ENCODE measurements at places on chromosomes 6 and 20.

DNA sequence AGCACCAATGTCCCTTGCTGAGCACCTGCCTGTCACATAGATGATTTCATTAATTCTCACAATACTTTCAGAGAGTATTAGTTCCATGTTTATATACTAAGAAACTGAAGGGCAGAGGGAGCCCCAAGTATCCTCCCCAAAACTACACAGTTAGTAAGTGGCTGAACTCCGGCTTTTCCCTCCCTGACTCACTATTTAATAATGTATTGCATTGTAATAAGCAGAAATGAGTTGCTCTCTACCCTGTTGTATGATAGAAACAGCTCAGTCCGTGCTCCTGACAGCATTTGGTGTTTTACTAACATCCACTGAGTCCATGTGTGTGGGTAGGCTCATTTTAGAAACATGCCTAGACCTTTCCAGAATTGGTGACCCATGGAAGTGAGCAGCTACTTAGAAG is 76.8 kb downstream of the OLIG3 start:
- DNase-seq = no peak

DNA sequence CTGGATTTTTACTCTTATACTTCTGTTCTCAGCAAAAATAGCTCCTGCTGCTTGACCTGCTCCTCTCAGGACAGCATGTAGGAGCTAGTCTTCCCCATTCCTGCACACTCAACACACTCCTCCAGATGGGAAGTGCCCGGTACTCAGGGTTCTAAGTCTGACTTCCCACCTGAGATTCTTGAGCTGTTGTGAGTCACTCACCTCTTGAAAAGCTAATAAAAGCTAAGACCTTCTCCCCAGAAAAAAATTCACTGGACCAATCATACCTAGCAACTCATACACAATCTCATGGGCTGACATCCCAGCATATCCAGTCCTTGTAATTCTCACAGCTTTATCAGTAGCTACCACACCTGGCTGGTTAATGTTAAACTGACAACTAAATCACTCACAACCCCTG is 53.5 kb downstream of the TRPC4AP start:
- no peak for DNase-seq

GRCh38 chr6:160331753-160332152 is 16.4 kb upstream of the SLC22A3 start:
- no peak for DNase-seq

- DNase-seq = no peak
Observed at GRCh38 chr6:166446146-166446545, 63.4 kb upstream of the MPC1 start.

DNA sequence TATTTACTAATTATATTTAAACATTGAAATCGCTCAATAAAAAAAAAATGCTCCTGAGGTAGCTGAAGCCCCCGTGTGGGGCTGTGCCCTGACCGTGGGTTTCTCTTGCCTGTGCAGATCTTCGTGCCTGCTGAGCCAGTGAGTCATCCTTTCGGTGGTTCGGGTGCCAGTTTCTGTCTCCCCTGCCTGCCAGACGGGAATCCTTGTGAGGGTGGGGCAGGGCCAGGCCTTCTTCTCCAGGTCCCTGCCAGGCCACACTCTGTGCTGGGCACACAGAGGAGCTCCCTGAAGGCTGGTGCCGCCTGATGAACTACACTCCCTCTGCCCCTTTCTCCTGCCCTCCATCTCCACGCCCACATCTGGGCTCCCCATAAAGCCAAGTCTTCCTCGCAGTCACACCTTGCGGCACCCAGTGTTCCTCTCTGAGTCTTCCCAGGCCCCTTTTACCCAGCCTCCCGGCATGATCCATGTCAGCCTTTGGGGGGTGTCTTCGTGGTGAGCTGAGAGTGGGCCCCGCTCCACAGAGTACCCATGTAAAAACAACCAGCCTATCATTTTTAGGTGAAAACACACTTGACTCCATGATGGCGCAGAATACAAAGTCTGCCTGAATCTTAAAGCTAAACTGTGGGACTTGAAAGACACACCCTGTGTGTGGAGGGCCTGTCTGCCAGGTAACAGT is 19.3 kb downstream of the FGD2 start:
- DNase-seq = peak; percentile 74

Data from activated T-cell treated with anti-CD3 and anti-CD28 coated beads, Interleukin-2, amount 50 U/mL, for 72 hours (primary cell).